ENCODE measurements at places on chromosomes 2 and 18. TPM values are rescaled to one million over a fixed set of nuclear protein-coding genes. Genes with fewer than 3 reads are reported as not detected.

Gene ASAP2
- total RNA-seq, result 11.8 TPM

- no peak for DNase-seq
These were observed 262.1 kb downstream of the MYCN start for GRCh38 chr2:16202266-16203020.

DNA sequence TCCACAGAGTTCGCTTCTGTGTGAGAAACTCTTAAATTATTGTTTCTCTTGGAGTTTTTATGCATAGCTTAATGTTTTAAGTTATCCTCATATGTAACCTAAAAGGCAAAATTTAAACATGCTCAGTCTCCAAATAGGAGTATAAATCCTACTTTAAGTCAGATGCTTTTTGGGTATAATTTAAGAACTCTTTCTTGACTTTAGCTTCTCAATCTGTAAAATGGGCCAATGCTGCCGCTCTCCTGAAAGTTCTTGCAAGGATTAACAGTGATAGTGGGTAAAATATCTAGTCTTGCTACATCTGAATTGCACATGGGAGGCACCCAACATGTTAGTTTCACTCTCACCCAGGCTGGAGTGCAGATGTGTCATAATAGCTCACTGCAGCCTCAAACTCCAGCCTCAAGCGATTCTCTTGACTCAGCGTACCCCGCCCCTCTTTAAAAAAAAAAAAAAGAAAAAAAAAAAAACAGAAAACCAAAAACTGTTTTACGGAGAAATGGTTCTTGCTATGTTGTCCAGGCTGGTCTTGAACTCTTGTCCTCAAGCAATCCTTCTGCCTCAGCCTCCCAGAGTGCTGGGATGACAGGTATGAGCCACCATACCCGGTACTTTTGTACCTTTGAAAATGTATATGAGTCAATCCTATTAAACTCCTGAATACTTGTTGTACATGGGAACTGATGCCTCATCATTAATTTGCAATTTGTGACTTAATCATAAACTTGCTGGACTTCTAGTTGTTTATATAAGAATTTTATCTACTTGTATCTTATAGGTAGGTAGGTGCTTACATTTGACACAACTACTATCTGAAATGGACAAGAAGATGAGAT, 1.8 kb downstream of the FBXO48 start:
- DNase-seq, result no peak

- DNase-seq, result no peak
These were observed 299.5 kb downstream of the SRBD1 start for GRCh38 chr2:45311559-45311958.

DNA sequence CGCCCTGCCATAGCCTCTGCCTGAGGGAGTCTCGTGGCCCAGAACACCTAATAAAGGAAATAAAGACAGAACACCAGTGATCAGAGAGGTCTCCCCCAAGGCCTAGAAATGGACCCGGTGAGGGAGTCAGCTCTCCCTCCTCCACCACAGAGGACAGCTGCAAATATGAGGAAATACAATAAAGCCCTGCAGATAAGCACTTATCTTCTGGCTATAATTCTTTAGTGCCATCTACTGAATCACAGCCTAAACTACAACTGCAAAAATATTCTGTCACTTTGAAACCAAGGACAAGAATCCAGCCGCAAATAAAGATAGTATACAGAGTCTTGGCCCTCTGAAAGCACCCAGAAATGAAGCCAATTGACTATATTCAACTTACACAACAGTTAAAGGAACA, 42.4 kb upstream of the TACR1 start:
- DNase-seq, result no peak

Gene AMER3
- total RNA-seq, result not detected

Gene AQP12A
- total RNA-seq, result not detected

DNA sequence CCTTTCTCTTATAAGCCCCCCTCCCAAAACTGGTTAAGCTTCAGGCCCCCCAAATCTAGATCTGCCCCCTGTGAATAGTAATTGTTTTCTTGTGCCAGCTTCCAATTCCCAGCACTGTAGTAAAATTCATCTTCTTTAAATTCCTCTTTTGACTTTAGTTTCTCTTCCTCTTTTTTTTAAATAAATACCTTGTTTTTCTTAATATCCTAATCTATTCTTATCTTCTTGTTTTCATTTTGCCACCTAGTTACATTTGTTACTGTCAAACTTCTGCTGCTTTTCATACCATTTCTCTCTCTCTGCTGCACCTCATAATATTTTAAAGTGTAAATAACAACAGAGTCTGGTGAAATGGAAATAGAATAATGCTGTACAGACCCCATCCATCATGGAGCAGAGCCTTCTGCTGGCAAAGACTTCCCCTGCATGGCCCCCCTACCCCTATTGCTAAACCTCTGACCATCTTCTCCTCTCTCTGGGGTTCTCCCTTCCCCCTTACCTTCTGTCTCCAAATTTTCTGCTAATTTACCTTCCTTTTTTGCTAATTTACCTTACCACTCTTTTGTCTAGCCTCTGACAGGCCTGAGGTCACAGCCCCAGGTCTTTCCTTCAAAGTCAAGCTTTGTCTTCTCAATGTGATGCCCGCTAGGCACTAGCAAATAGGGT, 94.9 kb upstream of the PAPOLG start:
- DNase-seq, result no peak

DNA sequence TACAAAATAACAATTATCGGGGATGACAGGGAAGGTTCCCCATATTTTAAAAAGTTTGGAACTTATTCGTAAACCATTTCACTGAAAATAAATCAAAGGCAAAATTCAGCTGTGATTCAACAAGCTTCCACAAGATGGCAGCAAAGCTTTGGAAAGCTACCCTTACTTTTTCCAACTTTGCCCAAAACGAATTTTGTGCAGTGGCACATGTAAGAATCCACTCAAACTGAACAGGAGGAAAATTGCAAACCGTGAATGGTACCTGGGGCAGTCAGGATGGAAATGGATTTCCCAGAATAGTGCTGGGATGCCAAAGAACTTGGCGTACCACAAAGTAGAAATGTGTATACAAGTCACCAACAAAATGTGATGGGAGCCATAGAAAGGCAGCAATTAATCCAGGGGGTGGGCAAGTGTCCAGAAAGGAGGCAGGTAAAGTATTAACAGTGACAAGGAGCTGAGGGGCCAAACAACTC, 10.7 kb downstream of the RPL31 start:
- DNase-seq, result no peak

DNA sequence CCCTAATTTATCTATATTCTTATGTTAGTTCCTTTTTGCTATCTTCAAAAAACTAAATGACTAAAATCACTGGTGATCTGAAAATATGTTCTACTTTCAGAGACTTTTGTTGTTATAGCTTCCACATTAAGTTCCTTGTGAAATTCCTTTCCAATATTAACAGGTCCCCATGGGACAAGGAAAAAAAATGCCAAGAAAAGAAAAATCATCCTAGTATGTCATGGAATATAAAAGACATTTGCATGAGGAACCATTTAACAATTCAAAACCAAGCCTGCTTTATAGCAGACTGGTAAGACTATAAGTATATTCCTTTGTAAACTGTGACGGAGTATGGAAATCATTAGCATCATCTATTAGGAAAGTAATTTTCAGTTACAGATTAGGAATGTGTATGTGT, 48.1 kb downstream of the COBLL1 start:
- DNase-seq, result no peak

DNA sequence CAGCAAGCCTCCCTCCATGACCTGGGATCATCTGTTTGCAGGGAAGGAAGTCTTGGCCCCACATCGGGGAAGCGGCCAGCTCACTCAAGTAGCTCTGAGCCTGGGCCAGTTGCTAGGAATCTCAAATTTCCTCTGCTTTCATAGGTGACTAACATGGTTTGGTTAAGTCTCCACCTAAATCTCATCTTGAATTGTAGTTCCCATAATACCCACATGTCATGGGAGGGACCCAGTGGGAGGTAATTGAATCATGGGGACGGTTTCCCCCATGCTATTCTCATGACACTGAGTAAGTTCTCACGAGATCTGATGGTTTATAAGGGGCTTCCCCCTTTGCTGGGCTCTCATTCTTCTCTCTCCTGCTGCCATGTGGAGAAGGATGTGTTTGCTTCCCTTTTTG, 75.2 kb downstream of the LBH start:
- DNase-seq, result no peak

DNA sequence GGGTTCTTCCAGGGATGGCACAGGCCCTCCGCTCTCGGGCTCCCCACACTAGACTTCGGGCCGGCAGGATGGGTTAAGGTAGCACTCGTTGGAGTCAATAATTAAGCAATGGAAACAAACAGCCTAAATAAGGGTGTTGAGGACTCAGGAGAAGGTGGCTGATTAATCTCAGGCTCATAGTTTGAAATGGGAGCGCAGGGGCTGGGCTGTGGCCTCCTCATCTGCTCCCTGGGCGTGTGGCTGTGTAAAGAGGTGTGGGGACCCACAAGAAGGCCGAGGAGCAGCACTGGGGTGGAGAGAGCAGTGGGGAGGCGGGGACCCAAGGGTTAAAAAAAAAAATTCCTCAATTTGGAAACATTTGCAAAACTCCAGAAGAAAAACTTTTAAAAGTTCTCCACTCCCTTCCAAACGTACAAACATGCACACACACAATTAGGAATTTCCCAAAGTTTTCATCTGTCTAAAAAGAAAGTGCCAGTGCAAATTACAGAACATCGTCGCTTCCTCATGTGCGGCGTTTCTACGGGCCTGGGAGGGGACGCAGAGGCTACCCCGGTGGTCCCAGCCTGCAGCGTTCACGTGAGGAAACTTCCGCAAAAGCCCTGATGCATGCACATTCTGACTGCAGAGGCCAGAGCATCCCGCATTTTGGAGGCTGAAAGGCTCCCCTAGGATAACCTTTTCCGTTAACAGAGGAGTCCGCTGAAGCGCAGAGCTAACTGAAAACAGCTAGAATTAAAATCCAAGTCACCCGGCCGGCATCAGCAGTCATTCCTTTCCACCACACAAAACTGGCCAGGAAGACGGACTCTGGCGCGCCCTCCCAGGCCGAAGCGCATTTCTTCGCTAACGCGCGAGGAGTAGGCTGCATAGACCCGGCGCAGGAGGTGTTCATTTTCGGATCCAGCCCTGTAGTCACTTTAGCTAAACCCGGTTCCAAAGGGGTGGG, 1.0 kb upstream of the TUBB6 start:
- peak; percentile 78 for DNase-seq

Gene ERFE
- 0.62 TPM for total RNA-seq
